ENCODE measurements at places on chromosomes 16 and 17. TPM values are rescaled to one million over a fixed set of nuclear protein-coding genes. Genes with fewer than 3 reads are reported as not detected.

The CCDC144A gene
- total RNA-seq: 4.4 TPM

The CNGB1 gene
- total RNA-seq: 0.12 TPM

The AIPL1 gene
- not detected for total RNA-seq

The CTRB2 gene
- total RNA-seq: not detected

The TMEM204 gene
- not detected for total RNA-seq

The P3H4 gene
- total RNA-seq: 71.6 TPM

The KIF22 gene
- 118 TPM for total RNA-seq

The SCGB1C2 gene
- not detected for total RNA-seq

The DHRS7C gene
- total RNA-seq: not detected

The TNFRSF12A gene
- total RNA-seq: 510 TPM

The CBX2 gene
- total RNA-seq: 27.2 TPM

The ABCC6 gene
- not detected for total RNA-seq

The COPRS gene
- 441 TPM for total RNA-seq

The PPL gene
- 0.81 TPM for total RNA-seq

The DUS1L gene
- 165 TPM for total RNA-seq

The CCL15 gene
- not detected for total RNA-seq

The WNK4 gene
- 0.34 TPM for total RNA-seq

The CACNG1 gene
- total RNA-seq: not detected

The KRT24 gene
- not detected for total RNA-seq

The TRIM72 gene
- 0.02 TPM for total RNA-seq

The CES1 gene
- not detected for total RNA-seq

The EEF2KMT gene
- total RNA-seq: 16.9 TPM

The ITGAD gene
- total RNA-seq: not detected

The CTRB1 gene
- not detected for total RNA-seq

The MLX gene
- total RNA-seq: 52.9 TPM

The THOC6 gene
- total RNA-seq: 35.2 TPM

The HOXB4 gene
- 6.3 TPM for total RNA-seq

The CYBA gene
- total RNA-seq: not detected

The TM4SF5 gene
- not detected for total RNA-seq

The THRA gene
- total RNA-seq: 14.5 TPM

The HOXB8 gene
- 34.8 TPM for total RNA-seq

The CCT6B gene
- total RNA-seq: 4.5 TPM

The TPSD1 gene
- not detected for total RNA-seq

The SMCR8 gene
- total RNA-seq: 11.9 TPM

The KRT27 gene
- not detected for total RNA-seq

The CDH1 gene
- total RNA-seq: 1.5 TPM

The VMO1 gene
- not detected for total RNA-seq

The KDM6B gene
- total RNA-seq: 0.93 TPM

The PDILT gene
- not detected for total RNA-seq

The VAT1L gene
- not detected for total RNA-seq

The BCAR1 gene
- 106 TPM for total RNA-seq

The CLEC18B gene
- 0.45 TPM for total RNA-seq

The PRSS36 gene
- 0.41 TPM for total RNA-seq

The ENO3 gene
- 4.0 TPM for total RNA-seq

The MFSD6L gene
- not detected for total RNA-seq

The BIRC5 gene
- 174 TPM for total RNA-seq

The SPOP gene
- 43.9 TPM for total RNA-seq

The SEPTIN1 gene
- not detected for total RNA-seq

The CD300E gene
- not detected for total RNA-seq

The WNT9B gene
- not detected for total RNA-seq

The ZMYND15 gene
- total RNA-seq: 0.21 TPM

The SCIMP gene
- not detected for total RNA-seq

The SDK2 gene
- 0.31 TPM for total RNA-seq
